GM12864 (cell line): ENCODE measurements at places on chromosomes 16 and 17.

- no peak for DNase-seq
Measured at GRCh38 chr16:89744813-89745212, 23.5 kb downstream of the ZNF276 start.

DNA sequence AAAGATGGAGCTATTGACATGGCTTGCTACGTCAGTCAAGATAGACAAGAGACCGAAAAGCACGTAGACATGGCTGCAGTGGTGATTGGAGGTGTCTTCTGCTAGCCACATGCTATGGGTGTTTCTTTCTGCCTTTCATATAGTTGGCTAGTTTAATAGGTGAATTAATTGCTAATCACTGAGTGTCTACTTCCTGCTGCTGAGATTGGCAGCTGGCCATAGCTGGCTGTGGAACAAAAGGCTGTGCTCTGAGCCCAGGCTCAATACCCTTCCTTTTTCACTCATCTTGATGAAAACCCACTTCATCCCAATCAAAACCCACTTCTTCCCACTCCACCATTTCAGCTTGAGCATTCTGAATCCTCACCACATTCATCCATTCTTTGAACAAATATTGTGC lies 221.4 kb upstream of the MAF start:
- no peak for DNase-seq

- DNase-seq, result peak; percentile 30
Measured at GRCh38 chr16:17374668-17375255, 96.0 kb downstream of the XYLT1 start.

DNA sequence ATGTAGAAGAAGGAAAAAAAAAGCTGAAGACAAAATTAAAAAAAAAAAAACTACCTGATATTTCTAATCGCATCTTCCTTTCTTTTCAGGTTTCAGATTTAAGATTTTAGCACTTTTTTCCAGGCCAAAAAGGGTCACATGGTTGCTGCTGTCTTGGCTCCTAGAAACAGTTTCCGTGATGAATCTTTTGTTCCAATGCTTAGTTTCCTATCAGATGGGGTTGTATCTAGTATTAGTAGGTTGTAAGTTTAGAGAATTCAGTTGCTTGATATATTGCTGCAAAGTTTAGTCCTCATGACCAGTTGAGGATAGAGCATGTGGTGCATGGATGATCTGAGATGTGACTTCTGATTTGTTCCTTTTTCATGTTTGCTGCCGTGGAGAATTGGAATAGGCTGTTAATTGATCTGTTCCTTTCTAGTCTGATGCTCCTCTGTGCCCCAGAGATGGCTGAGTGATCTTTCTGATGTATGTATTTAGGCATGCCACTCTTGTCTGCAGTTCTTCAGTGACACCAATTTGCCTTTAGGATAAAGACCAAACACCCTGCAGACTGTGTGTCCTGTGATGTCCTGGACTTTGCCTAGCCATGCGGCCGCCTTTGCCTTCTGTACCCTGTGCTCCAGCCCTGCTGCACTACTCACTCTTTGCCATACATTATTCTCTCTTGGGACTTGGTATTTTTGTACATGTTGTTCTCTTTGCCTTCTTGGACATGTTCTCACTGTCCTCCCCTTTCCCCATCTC lies 94.0 kb downstream of the MRTFB start:
- DNase-seq, result no peak

DNA sequence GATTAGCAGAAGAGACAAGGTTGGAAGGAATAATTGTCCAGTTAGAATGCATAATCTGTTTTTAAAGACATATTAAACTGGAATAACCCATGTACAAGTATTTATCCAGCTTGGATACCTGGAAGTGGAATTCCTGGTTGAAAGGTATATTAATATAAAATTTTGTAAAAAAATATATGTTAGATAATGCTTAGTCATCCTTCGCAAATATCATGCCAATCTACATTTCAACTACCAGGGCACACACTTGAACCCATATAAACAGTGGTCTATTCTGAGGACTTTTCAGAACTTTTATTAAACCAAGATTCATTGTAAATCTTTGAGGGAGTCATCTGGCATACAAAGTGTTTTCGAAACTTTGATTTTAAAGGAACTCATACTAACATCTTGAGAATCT lies 269.1 kb upstream of the HSBP1 start:
- DNase-seq, result no peak
